ENCODE measurements at places on chromosomes 3 and 15. TPM values are rescaled to one million over a fixed set of nuclear protein-coding genes. Genes with fewer than 3 reads are reported as not detected.

Gene SMAD6
- total RNA-seq: 32.9 TPM

Gene GOLGA8M
- total RNA-seq: not detected

Gene MESP1
- total RNA-seq: 1.7 TPM

Gene OCA2
- 0.48 TPM for total RNA-seq

Gene CPN2
- not detected for total RNA-seq

Gene UPK1B
- 11.8 TPM for total RNA-seq

Gene TMC3
- not detected for total RNA-seq

Gene ERICH6
- total RNA-seq: 0.07 TPM

Gene GPR87
- total RNA-seq: 2.2 TPM

Gene ECE2
- total RNA-seq: not detected

Gene GCSAM
- total RNA-seq: not detected

Gene CCNDBP1
- total RNA-seq: 22.8 TPM

Gene TICRR
- total RNA-seq: 10.1 TPM

Gene OXTR
- total RNA-seq: 8.9 TPM

Gene CNBP
- total RNA-seq: 341 TPM

Gene MAP6D1
- total RNA-seq: 6.6 TPM

Gene MYZAP
- total RNA-seq: 1.3 TPM

Gene UBA7
- 0.37 TPM for total RNA-seq

Gene SYNPR
- not detected for total RNA-seq

Gene LSAMP
- 0.19 TPM for total RNA-seq

Gene FANCD2OS
- not detected for total RNA-seq

Gene ISL2
- 3.5 TPM for total RNA-seq

Gene NUP210
- total RNA-seq: 25.7 TPM

Gene ACTC1
- total RNA-seq: 0.21 TPM

Gene LRRC31
- total RNA-seq: not detected

Gene RBPMS2
- total RNA-seq: 7.2 TPM

All from A549 treated with dexamethasone at 1 μM for 4 hours (cell line).